Large intestine (tissue), 12 donors: ENCODE measurements at places on chromosomes 12 and 14.
A peak's percentile ranks its signal among the peaks of the same experiment; 100 is the strongest.

DNA sequence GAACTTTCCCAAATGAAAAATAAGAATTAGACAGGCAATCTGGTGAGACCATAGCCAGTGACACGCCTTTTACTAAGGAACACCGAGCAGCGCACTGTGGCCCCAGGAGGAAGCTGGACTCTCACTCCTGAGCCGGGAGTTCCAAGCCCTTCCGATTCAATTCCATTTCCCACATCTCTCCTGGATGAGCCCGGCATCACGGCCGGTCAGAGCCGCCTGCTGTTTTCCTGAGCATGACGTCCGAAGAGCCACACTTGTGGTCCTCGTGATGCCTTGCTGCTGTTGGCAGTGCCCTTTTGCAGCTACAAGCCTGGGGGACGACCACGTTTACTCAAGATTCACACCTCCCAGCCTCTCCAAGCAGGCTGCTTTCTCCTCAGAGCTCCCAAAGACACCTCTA is 40.8 kb downstream of the FBXL14 start:
- no peak for DNase-seq

GRCh38 chr14:20624495-20625070 is 16.9 kb downstream of the OR6S1 start:
- DNase-seq: peak; percentile 86

DNA sequence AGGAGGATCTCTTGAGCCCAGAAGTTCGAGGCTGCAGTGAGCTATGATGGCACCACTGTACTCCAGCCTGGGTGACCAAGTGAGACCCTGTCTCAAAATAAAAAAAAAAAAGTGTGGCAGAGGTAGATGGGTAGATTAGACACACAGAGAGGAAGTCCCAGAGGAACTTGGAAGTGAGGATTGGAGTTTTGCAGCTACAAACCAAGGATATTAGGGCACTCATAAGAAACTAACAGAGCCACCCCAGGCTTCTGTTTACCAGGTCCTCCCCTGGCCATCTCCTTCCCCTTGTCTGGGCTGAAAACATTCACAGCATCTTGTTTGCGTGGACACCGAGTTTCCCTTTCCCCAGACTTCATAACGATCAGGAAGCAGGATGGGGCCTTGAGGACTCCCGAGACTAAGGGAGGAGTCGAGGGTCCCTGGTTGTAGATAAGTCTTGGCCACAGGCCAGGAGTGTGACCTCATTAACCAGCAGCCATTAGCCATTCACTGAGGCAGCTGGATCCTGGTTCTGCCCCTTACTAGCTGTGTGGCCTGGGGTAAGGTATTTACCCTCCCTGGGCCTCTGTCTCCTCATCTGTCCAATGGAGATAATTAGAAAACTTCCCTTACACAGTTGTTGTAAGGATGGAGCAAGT is 2.1 kb downstream of the MAP1LC3B2 start:
- no peak for DNase-seq

DNA sequence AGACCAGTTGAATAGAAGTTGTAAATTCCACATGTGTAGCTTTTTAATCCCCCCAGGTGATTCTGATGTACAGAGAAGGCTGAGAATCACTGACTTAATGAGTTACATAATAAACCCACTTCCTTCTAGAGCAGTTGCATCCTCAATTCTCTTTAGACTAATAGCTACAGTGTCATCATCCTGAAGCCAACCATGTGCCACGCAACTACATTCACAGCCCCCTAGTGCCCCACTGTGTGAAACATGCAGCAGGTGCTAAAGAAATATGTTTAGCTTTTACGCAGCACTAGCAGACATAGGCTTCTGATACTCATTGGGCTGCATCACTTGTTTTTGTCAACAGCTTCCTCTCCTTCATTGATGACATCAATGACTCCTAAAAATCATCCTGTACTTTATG is 1168.3 kb downstream of the BCL11B start:
- no peak for DNase-seq

DNA sequence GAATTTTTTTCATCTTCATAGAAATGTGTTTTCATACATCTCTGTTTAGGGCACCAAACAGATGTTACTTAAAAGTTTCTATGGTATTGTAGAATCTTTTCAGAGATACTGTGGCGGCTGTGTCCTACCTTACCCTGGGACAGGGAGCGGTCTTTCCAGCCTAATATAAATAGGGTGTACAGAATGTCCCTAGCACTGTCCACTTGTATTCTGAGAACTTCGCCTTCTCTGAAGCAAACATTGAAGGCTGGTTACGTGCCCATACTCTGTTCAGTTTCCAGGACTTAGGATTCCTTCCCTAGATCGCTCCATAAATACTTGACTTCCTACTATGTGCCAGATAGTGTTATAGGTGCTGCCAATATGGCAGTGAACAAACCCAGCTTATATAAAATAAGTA is 24.3 kb upstream of the SLC38A2 start:
- DNase-seq: no peak

DNA sequence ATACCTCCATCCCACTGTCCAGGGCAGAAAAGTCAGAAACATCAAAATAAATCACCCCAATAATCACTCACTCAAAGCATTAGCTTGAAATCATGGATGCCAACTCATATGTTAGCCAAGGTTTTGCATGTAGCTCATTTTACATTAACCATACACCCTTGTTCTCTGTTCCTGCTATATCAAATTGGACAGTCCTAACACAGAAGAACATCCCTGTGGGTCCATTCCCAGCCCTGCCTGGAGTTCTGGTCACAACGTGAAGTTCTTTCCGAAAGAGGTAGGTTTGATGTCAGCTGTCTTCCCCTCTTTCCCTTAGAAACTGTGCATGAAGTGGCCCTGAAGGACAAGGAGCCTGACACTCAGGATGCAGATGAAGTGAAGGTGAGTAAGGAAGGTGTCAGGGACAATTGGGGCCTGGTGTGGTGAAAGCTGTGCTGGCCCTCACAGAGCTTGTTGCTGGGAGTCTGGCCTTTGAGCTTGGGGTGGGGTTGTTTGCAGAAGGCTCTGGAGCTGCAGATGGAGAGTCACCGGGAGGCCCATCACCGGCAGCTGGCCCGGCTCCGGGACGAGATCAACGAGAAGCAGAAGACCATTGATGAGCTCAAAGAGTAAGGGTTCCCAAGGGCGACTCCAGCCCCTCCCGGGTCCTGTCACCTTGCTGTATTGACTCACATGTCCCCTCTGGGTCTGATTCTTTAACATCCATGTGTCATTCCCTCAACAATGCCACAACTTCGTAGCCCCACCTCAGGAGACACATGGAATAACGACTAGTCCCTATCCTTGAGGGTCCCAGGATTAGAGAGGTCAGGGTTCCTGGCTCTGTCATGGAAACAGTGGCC is 15.0 kb upstream of the PIP4K2C start:
- peak; percentile 45 for DNase-seq

GRCh38 chr14:51622376-51622775 is 29.3 kb upstream of the FRMD6 start:
- no peak for DNase-seq

GRCh38 chr12:10567813-10568212 is 45.6 kb downstream of the MAGOHB start:
- no peak for DNase-seq

DNA sequence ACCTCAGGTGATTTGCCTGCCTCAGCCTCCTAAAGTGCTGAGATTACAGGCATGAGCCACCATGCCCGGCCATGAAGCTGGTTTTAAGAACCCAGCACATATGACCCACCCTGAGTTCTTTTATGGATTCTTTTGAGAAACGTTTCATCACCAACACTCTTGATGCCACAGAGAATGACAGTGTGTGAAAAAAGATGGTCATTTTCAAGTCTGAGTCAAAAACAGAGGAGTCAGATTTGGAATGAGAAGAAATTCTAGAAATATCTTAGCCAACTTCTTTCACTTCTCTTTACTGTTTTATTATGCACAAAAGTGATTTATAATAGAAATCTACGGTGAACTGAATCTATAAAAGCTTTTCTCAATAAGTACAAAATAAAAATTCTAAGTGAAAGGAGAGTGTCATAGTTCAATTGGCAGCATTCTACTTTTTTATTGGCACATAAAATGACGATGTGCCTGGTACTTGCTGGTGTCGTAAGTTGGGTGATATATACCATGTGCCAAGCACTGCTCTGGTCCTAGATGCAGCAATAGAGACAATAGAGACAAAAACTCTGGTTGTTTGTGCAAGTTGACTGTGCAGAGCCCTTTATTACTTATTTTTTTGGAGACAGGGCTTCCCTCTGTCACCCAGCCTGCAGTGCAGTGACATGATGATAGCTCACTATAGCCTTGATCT is 33.9 kb downstream of the CCDC177 start:
- DNase-seq: no peak

GRCh38 chr14:58740379-58740935 is 102.7 kb downstream of the DACT1 start:
- DNase-seq: no peak

- DNase-seq: no peak
Observed at GRCh38 chr14:76939015-76939742, 89.3 kb downstream of the IRF2BPL start.

DNA sequence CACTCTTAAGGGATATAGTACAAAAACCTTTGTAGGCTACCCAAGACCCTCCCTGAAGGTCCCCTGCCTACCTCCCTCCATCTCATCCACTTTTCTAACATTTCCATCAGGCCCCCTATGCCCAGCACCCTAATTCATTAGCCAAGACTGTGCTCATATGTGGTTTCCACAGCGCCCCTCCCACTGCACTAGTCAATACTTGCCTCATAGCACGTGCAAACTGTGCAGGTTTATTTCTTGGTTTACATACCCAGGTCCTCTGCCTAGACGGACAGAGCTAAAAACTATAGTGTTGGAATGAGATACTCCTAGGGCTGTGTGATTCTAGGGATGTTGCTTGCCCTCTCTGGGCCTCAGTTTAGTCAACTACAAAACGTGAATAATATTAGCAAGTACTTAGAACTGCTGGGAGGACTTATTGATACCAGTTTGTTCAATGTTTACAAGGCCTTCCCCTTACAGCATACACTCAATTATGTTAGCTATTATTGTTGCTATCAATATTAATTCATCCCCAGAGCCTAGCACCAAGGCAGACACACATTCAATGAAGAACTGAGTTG is 50.4 kb downstream of the NUAK1 start:
- no peak for DNase-seq
